Motor neuron (in vitro differentiated cells): ENCODE measurements at places on chromosomes 3 and 15. TPM values are rescaled to one million over a fixed set of nuclear protein-coding genes. Genes with fewer than 3 reads are reported as not detected.

The CDHR4 gene
- total RNA-seq, result 0.79 TPM in 1 of 2 replicates, not detected in the other

The APOD gene
- 33.2 and 36.7 TPM in 2 replicates for total RNA-seq

The SLC9C1 gene
- total RNA-seq, result not detected in 2 replicates

The TTC23 gene
- total RNA-seq, result 33.3 and 36.9 TPM in 2 replicates

The CELF6 gene
- 1.8 and 2.5 TPM in 2 replicates for total RNA-seq

GRCh38 chr3:122957707-122958689 lies 69.6 kb downstream of the SEMA5B start:
- peak; percentile 72 for ATAC-seq

DNA sequence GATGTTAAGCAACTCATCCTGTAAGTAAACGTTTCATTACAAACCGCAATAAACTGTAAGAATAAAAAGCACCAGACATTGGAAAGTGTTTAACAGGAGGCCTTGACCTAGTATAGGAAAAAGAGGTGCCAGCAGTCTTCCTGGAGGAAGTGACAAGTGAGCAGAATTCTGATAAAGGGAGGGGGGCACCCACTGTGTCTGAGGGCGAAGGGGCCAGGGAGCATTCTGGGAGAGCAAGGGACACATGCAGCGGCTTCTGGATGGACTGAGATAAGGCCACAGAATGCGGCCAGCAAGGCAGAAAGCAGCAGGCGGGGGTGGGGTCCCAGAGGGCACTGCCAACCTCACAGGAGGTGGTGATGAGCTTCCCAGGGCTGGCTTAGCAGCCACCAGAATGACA lies 80.2 kb downstream of the MTHFS start:
- ATAC-seq, result no peak

DNA sequence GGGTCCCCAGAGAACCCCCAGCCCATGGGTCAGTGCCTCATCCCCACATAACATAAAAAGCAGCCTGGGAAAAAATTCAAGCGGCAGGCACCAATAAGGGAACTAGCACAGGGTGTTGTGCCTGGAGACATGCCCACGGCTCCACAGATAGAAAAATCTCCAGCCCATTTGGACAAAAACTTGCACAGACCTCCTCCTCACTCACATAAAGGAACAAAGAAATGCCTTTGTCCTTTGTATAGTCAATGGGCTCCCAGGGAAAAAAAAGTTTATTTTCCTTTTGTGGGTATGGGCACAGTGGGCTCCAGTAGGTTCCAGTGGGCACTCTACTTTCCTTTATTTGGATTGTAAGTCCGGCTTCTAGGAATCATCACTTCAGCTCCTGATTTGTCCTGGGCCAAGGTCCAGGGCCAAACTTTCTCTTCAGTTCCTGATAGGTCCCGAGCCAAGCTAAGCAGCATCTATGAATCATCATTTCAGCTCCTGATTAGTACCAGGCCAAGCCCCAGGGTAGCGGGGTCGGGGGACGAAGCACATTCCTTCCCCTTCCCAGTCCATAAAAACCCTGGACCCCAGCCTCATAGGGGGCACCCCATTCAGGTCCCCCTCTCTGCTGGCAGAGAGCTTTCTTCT lies 1.6 kb upstream of the DNAH12 start:
- ATAC-seq, result no peak

DNA sequence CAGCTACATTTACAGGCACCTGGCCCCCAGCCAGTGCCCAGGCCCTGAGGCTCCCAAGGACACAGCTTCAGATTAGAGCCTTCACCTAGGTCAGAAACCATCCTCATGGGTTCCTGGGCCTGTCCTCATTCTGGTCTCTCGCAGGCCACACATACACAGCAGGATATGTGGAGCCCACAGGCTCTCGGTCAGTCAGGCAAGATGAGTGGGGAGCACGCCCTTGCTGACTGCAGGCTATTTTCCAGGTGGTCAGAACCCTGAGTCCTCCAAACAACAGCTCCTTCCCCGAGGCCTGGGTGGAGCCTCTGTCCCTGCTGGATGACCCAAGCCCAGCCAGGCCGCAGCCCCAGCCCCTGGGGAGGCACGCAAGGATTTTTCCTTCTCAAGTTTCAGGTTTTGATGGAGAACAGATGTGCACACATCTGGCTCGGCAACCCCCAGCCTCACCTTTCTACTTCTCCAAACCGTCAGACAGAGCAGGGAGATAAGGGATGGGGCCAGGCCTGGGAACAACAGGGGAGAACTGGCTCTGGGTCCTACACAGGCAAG lies 1.6 kb downstream of the STRA6 start:
- no peak for ATAC-seq
